ENCODE measurements at places on chromosomes 12 and 14.

- ATAC-seq = no peak
Measured at GRCh38 chr14:31190219-31190603, 17.4 kb downstream of the HECTD1 start.

- no peak for ATAC-seq
Measured at GRCh38 chr12:48979602-48980388, 1.7 kb downstream of the WNT1 start.

DNA sequence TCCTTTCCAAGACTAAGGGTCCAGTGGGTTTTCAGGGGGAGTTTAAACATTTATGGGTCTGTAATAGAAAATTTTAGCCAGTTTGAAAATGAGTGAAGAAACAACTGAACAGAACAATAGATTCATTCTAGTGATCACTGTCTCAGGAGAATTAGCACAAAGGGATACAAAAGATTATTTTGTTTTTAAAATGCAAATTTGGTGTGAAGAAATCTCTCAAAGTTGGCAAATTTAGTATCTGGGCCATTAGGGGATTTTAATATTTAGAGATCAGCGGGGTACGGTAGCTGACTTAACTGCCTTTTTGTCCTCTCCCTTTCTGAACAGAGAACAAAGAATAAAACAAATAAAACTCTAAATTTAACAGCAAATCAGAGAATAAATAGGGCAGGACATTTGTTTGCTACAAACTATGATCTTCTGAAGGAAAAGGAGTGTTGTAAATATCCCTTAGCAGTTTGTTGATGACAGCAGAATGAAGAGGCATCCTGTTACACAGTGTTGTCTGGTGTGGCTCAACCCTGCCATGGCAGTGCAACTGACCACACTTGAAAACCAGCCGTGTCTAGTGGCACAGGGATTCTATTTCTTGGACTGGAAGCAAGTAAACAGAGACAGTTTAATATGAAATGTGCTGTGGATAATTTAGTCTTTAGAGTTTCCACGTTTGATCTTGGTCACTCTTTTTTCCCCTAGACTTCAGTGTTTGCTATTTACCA is 46.3 kb upstream of the LRTM2 start:
- no peak for ATAC-seq

DNA sequence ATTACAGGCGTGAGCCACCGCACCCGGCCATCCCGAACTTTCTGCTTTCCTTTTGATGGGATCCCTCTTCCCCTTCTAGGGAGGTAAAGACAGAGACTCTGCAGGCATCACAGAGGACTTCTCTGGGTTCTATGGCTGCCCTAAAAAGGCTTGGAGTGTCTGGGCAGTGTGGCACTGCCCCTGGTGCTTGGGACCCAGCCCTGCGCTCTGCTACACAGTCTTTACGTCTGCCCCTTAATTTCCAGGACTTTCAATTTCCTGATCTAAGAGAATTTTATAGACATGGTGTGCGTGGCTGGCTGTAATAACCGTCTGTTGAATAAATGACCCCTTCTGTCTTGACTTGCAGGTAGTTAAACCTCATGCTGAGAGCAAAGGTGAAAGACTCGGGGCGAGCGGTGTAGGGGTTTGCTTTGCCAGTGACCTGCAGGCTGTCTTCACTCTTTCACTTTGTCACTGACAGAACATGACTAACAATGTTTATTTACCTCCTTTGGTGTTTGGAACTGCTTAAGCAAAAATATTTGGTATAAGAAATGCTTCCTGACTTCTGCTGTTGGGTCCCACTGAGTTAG is 110.9 kb upstream of the MAP1LC3B2 start:
- no peak for ATAC-seq

- no peak for ATAC-seq
Measured at GRCh38 chr12:54229624-54230212, 40.9 kb upstream of the SMUG1 start.

GRCh38 chr14:34368971-34369647 is 92.9 kb downstream of the SPTSSA start:
- no peak for ATAC-seq

DNA sequence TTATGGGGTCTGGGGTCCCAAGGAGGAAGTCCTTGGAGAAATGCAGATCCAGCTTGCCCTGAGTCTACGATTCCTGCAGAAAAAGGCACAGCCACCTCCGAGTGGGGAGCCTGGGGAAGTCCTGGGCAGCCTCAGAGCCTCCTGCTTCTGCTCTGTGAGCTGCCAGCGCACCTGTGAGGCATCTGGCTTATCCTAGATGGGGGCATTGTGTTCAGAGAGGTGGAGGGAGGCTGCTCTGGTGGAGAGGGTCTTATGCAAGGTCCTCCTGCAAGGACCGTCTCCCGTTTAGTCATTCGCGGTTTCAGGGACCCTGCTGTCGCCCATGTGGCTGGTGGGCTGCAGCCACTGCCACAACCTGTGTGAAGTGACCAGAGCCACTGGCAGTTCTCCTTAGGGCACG is 53.0 kb upstream of the PRMT8 start:
- ATAC-seq = no peak

DNA sequence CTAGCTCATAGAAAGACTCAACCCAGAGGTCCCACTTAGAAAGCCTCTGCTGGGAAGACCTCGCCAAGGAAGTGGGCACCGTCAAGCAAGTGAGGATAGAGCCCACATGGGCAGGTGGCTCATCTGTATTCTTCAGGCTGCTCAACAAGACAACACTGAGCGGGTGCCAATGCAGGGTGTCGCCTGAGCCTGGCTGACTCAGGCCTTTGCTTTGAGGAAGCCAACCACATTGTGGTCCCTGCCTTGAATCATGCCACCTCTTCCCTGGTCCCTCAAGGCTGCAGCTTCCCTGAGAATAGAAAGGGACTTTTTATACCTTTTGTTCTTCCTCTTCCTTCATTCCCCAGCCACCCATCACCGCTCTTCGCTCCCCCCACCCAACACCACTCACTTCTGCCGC is 2.1 kb upstream of the RNASE13 start:
- ATAC-seq = no peak

DNA sequence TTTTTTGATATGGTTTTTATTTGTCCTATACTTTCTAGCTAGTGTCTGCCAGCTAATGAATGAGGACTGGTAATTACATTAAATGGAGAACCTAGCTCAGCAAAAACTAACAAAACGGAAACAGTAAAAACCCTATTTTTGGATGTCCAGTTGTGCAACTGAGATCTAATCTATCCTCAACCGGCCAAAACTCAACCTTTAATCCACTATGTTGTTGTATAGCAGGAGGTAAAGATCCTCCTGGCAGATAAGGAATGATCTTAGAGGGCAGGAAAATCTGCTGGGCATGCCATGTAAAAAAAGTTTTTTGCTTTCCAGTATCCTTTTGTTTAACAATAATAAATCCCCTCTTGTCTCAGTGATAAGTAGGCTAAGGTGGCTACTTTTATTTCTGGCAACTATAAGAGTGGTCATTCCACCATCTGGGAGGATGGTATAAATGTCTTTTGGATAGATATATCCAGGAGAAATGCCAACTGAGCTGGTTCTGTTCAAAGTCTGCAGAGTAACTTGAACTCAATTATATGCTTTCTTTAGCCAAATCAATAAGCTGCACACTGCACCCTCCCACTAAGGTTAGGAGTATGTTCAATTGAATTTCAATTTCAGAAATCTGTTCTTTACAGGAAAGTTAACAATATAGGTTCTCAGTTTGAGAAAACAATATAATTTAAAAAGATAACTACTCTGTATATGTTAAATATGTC is 40.1 kb downstream of the WASHC3 start:
- no peak for ATAC-seq

GRCh38 chr14:93456356-93456755 is 25.6 kb downstream of the UNC79 start:
- no peak for ATAC-seq

GRCh38 chr12:30357766-30358490 is 337.7 kb downstream of the IPO8 start:
- ATAC-seq = no peak

DNA sequence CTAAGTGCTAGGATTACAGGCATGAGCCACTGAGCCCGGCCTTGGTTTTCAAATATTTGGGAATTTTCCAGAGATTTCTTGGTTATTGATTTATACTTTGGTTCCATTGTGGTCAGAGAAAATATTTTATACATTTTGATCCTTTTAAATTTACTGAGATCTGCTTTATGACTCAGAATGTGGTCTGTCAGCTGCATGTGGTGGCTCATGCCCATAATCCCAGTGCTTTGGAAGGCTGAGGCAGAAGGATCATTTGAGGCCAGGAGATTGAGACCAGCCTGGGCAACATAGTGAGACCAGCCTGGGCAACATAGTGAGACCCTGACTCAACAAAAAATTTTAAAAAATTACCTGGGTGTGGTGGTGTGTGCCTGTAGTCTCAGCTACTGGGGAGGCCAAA is 49.8 kb downstream of the ADCK1 start:
- no peak for ATAC-seq

GRCh38 chr12:12983420-12984035 is 16.5 kb downstream of the HEBP1 start:
- ATAC-seq = no peak

- ATAC-seq = no peak
Measured at GRCh38 chr14:22535126-22535525, 53.9 kb downstream of the DAD1 start.

DNA sequence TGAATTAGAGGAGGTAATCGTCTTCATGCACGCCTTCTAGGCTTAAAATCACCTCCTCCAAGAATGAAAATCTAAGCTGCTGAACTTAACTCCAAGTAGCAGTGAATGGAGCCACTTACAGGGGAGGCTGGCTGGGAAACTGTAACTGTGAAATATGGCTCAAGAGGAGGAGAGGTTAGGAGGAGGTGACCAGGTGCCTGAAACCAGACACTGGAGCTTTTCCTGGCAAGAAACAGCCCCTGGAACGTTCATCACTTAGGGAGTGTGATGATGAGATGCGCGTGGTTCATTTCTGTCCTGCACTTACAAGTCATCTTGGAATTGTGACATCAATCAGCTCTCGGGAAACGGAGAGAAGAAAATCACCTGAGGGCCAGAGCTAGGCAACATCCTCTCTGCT is 62.3 kb upstream of the TMEM132C start:
- ATAC-seq = no peak

DNA sequence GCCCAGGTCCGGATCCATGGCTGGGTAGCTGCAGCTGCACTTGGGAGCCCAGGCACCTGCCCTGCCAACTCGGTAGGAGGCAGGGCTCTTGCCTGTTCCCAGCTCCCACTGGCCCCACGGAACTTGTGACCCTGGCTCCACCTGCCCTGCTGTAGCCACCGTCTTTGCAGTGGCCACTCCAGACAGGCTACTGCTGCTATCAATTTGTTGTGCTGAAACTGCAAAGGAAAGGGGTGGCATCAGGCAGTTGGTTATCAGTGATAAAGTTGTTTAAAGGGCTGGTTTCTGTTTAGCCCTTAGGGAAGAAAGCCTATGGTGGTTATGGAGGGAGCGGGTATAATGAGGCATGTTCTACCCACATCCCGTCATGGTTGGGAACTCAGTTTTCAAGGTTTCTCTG is 32.1 kb upstream of the ARID2 start:
- ATAC-seq = no peak

- peak; percentile 45 for ATAC-seq
Measured at GRCh38 chr12:48965298-48965838, 6.2 kb downstream of the WNT10B start.

DNA sequence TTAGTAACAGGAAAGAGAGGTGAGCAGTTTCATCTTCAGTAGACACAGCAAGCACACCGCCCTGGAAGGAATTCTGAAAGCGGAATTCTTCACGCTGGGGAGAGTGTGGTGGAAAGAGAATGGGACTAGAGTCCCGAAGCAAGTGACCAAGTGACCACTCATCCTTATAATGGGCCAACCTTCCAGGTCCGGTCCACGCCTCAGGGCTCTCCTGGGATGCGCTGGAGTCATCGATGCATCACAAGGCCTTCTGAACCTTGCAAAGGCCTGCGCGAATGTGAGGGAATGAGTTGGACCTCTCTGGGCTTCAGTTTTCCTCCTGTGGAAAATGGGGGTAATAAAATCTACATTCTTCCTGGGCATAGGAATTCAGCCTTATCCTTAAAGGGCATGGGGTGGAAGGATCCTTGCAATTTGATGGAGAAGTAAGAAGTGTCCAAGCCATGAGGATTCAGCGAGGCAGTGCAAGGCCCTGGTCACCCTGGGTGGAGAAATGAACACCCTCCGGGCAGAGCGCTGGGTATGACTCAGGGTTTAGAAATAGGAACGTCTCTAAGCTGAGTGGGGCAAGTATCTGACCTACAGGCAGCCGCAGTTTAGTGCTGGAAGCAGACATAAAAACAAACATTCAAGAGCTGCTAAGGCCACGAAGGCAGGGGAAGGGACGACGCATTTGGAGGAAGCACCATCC is 97.7 kb downstream of the SETD3 start:
- no peak for ATAC-seq

GRCh38 chr12:29201296-29201695 is 52.2 kb downstream of the FAR2 start:
- ATAC-seq = no peak

- no peak for ATAC-seq
Measured at GRCh38 chr12:98845957-98846356, 200.9 kb downstream of the APAF1 start.

GRCh38 chr12:25236190-25236589 is 14.5 kb downstream of the KRAS start:
- no peak for ATAC-seq

DNA sequence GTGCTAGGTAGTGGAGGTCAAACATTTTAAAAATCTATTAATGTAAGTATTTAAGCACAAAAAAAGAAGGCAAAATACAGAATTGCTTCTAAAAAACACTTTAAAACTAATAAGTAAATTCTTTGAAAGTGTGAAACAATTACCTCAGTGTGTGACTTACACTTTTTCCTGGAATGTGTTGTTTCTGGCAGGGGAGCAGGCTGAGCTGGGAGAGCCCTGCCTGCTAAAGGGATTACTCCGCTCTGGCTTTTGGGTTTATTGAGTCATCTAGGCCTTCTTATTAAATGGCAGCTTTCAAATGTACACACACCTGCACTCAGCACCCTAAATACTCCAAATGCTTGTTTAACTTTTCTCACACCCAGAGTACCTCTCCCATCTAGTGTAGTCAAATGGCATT is 279.8 kb downstream of the AKAP6 start:
- ATAC-seq = no peak

GRCh38 chr14:94309721-94310120 is 13.4 kb downstream of the SERPINA6 start:
- no peak for ATAC-seq

GRCh38 chr12:27534060-27534764 is 10.2 kb downstream of the PPFIBP1 start:
- peak; percentile 67 for ATAC-seq

Data from activated CD4-positive, CD25-positive, alpha-beta regulatory T cell treated with anti-CD3 and anti-CD28 coated beads, Interleukin-2, amount 50 U/mL, for 24 hours (primary cell).